ENCODE measurements at places on chromosomes 3 and 15.
A peak's percentile ranks its signal among the peaks of the same experiment; 100 is the strongest.

DNA sequence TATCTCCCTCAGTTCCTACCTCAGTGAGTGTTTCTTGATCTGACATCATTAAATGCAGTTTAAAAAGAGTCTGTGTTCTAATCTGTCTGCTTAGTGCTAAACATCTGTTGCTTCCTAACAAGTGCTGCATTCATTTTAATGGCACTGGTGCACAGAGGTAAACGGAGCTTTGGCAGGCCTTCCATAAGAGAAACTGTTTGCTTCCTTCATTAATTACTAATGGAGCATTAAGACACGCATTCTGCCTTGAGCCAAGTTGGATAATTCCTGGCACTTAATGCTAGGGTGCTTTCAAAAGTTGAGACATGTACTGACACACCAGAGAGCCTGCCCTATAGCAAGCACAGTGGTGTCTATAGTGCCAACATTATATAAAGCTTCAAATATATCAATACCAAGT, 34.7 kb downstream of the SCG5 start:
- DNase-seq = no peak

- peak; percentile 99 for DNase-seq
These were observed 254.1 kb downstream of the UACA start for GRCh38 chr15:70509282-70509662.

GRCh38 chr3:116050311-116050915, 394.9 kb downstream of the LSAMP start:
- DNase-seq = no peak

DNA sequence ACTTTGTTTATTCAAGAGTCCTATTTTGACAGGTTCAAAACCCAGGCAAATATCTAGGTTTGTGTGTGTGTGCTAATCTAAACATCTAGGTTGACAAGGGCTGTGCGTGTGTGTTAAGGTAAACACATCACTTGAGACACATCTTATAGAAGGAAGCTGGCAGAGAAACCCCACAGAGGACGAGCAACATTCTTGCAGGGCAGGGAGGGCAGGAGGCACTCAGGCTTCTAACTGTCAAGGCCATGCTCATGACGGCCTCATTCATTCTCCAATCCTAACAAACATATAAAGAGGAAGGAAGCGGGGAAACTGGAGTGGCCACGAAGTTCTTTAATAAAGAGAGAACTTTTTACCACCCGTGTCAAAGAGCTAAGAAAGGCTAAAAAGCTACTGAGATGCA, 43.4 kb downstream of the SLCO2A1 start:
- no peak for DNase-seq

DNA sequence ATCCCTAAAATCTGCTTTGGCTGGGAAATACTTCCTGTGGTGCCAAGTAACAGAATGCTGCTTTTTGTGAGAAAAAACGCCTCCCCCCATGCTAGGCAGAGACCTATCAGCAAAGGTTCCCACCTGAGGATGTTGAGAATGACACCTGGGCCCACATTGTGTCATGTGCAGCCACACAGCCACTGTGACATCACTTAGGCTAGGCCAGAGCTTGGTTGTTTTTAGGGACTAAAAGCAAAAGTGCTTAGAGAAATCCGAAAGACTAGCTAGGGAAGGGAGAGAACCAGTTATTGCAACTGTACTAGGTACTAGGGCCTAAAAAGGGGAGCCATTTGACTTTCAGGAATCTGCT, 6.2 kb downstream of the ZDHHC3 start:
- no peak for DNase-seq

- DNase-seq = no peak
These were observed at the start of gene C3orf85 for GRCh38 chr3:109136523-109136922. Gene C3orf85 (plus strand): TSS chr3:109136719. CDS start chr3:109136848, 129 bp downstream.

DNA sequence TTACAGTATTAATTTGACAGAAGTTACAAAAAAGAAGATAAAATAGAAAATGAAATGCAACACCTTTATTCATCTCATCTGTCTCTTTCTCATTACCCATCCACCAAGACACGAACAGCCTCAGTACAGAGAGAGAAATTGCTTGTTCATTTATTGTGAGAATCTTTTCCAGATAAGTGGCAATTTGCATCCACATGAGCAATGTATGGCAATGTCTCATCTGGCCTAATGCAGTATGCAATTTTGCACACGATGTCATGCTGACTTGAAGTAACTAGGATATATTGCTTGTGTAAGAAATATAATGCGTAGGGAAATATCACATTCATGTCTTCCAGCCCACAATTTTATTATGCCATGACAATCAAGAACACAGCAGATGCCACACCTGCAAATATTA, 866.9 kb downstream of the ROBO1 start:
- no peak for DNase-seq

DNA sequence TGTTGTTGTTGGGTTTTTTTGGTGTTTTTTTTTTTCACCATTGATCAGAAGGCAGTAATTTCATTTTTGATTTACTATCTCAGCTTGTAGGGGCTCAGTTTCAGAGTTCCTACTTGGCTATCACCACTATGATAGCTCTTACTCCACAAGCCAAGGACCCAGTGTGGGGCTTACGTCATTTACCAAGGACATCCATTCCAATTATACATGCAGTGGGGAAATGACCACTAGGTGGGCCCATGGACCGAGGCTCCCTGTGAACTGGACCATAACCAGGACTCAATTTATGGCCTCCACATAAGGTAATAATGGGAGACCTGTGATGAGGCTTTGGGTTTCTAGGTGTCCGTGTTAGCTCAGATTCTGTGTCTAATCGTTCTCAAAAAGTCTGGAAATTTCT, 67.5 kb upstream of the CACNA1D start:
- DNase-seq = no peak

- no peak for DNase-seq
These were observed 161.5 kb upstream of the TPM1 start for GRCh38 chr15:62881056-62881455.

- peak; percentile 10 for DNase-seq
These were observed 89.5 kb upstream of the ZBED2 start for GRCh38 chr3:111684640-111685039.

- no peak for DNase-seq
These were observed 26.7 kb upstream of the SLC41A3 start for GRCh38 chr3:126110431-126111125.

- no peak for DNase-seq
These were observed 127.7 kb upstream of the TLE3 start for GRCh38 chr15:70225416-70225815.

DNA sequence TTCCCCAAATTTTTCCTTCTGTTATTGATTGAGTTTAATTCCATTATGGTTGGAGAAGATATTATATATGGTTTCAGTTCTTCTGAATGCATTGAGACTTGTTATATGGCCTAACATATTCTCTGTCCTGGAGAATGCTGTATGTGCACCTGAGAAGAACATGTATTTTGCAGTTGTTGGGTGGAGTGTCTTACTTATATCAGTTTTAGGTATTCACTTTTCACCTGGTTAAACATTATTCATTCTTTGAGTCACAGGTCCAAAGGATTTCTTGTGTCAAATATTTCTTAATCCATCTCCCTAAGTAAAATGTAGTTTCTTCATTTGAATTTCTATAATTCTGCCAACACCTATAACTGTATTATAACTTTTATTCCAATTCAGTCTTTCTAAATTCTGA, 17.8 kb downstream of the ACKR2 start:
- DNase-seq = no peak

- DNase-seq = peak; percentile 68
These were observed 1.3 kb downstream of the BNIP2 start for GRCh38 chr15:59687836-59688235.

DNA sequence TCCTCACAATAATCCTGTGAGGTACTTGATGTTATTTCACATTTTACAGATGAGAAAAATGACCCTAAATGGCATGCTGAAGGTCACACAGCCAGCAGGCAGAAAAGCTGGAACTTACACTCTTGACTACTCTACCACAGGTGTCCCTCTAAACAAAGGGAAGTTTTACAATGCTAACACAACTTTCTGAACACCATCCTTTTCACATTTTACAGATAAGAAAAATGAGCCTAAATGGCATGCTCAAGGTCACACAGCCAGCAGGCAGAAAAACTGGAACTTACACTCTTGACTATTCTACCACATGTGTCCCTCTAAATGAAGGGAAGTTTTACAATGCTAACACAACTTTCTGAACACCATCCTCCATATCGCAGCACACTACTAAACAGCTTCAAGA, 35.6 kb downstream of the TMCC1 start:
- no peak for DNase-seq

DNA sequence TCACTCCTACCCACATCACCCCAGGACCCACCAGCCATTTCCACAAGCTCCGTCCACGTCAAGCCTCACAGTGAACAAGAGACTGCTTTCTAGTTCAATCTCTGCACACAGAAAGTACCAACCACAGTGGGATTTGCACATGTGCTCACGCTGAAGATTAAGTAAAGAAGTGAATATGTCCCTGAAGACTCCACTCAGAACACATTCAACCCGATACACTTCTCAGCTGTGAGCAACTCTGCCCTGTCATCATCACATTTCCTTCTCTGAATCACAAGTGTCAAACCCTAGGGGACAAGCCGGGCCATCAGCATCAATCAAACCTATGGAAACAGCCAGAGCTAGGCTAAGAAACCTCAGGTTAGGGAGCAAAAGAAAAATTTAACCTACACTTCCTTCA, 1.9 kb downstream of the STIMATE start:
- DNase-seq = no peak

DNA sequence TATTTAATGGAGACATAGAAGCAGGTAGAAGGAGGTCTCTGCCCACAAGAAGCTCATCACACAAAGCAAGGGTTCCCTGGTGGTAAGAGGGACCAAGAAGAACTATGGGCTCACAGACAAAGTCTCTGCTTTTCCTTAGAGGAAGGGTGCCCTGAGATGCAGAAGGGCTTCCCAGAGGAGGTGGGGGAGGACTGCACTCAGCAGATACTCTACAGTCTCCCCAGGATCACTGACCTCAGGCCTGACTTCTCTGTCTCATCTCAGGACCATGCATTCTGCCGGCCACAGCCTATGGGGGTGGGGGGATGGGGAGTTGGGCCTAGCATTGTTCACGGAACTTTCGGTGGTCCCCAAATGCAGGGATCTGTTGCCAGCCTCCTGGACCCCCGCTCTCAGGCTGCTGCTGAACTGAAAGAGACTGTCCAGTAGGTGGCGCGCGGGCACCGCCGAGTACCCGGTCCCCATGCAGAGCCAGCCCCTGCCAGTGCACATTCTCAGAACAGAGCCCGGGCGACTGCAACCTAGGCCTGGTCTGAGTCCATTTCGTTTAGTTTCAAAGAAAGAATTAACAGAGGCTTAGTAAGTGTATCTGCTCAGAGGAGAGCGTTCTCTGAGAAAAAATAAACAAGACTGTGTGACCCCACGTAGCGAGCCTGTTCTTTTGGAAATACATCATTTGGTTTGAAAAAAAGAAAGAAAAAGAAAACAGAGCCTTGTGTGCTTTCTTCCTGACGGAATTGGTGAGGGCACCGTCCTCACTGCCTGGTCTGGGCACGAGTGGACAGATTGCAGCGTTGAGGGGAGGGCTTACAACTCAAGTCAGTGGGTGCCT, 74.1 kb downstream of the LRTM1 start:
- peak; percentile 55 for DNase-seq

DNA sequence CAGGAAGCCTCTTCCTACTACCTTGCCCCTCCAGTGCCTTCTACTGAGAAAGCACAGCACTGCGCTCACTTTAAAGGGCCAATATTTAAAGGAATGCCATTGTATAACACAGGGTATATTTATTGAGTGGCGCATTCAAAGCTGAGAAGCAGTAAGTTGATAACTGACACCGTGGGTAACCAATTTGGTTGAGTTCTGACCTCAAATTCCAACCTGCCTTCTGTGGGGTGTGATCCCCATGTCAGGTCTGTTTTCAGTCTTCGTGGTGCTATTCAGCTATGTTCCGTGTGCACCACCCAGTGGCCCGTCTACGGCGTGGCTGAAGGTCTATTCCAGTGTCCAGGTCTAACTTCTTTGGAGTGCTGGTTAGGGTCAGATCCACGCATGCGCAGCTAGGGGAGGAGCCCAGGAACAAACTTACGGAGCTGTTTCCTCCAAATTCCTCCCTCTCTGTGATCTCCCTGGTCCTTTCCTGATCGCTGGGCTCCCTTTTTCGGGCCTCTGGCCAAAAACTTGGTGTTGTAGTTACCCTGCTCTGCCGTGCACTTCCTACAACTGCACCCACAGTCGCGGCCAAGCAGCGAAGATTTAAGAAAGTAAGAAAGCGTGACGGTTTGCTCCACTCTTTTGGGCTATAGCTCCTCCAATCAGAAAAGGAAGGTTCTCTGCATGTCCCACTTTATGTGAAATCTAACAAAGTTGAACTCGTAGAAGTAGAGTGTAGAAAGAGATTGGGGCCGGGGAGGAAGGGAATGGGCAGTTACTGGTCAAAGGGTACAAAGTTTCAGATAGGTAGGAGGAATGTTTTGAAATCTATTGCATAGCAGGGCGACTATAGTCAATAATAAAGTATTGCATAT, 7.7 kb downstream of the LRRC2 start:
- peak; percentile 82 for DNase-seq

DNA sequence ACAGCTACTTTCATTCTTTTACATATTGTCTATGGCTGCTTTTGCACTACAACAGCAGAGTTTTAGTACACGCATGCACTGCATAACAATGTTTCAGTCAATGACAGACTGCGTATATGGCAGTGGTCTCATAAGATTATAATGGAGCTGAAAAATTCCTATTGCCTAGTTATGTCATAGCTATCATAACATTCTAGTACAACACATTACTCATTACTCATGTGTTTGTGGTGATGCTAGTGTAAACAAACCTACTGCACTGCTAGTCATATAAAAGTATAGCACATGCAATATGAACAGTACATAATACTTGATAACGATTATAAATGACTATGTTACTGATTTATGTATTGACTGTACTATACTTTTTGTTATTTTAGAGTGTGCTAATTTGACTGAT, 47.9 kb downstream of the QTRT2 start:
- DNase-seq = no peak

DNA sequence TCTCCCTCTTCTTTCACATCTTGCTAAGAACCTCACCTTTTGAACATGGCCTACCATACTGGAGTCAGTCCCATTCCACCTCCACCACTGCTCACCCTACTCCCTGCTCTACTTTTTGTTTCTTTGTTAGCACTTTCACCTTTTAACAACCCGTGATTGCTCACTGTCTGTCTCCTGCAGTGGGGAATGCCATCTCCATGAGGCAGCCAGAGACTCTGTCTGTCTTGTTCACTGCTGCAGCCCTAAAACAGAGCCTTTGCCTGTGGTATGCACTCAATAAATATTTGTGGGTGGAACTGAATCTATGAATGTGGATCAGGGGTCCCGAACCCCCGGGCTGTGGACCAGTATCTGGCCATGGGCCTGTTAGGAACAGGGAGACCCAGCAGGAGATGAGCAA, 16.5 kb upstream of the TLE3 start:
- no peak for DNase-seq

All from inflammatory macrophage treated with lipopolysaccharide for 1 hour (primary cell).